ENCODE measurements at places on chromosomes 3 and 15.

DNA sequence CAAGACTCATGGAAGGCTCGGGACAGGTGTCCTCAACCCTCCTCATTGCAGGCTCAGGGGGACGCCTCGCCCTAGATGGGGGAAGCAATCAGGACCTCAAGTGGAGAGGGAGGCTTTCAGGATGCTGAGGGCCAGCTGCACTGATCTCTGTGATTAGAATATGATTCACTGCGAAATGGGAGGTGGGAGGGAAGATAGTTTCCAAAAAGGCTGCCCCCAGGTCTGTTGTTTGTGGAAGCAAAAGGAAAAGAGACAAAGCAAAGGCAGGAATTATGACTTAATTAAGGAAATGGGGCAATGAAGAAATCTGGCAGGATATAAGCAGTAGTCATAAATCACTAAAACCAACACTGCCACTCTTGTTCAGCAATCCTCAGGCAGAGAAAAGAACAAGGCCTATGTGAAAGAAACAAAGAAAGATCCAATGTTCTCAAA lies 85.6 kb upstream of the ABHD17C start:
- no peak for DNase-seq

- no peak for DNase-seq
These were observed 2.5 kb downstream of the TMEM266 start for GRCh38 chr15:76062286-76062685.

DNA sequence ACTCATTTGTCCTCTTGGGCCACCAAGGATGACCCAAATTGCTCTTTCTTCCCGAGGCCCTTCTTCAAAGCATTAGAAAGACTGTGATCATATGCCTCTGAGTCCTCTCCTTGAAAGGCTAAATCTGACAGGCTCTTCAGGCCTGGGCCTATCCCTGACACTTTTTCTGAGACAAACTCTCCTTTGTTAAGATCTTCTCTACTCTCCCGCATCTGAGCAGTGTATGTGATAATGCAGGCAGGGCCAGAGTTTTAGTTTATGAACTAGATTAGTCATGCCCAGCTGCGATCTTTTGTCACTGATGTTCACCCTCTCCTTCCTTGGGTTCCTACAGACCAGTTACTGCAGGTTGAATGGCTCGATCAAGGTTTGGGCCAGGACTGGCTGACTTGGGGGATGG lies 39.2 kb downstream of the MASP1 start:
- no peak for DNase-seq

GRCh38 chr3:130857336-130858026 lies 36.4 kb upstream of the ATP2C1 start:
- no peak for DNase-seq

- no peak for DNase-seq
These were observed 5.1 kb upstream of the BFSP2 start for GRCh38 chr3:133394561-133395311.

GRCh38 chr3:55746808-55747413 lies 259.8 kb upstream of the WNT5A start:
- DNase-seq, result no peak

- DNase-seq, result no peak
These were observed 42.8 kb upstream of the SEC22A start for GRCh38 chr3:123158899-123159390.

GRCh38 chr3:8975081-8976020 lies 12.1 kb upstream of the RAD18 start:
- DNase-seq, result no peak

- peak; percentile 27 for DNase-seq
These were observed 48.7 kb downstream of the CNOT10 start for GRCh38 chr3:32733631-32734229.

DNA sequence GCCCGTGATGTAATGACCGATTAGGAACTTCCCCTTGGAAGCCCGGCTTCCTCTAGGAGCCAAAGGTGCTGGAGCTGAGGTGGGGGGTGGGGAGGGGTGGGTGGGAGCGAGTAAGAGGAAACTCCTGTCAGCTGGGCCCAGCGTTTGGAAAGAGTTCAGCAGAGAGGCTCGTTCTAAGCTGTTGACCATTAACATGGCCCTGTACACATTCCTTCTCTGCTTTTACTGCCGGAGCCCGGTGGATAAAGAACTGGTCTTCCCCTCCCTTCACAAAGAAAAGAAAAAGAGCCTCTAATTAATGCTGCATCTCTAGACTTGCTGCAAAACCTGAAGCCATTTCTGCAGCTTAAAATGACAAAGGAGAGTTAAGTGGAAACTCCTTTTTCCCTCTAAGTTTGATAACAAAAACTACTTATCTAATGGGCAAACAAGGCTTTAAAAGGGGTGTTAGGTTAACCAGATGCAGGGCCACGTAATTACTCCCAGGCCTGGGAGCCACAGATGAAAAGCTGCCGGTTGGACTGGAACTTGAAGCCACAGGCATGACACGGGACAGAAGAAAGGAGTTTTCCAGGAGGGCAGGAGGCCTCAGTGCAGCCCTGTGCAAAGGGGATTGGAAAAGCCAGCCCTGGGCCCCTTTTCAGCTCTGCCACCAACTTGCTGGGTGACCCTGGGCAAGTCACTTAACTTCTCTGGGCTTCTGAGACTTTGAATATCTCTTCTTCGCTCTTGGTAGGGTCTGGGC lies 71.3 kb downstream of the SMAD6 start:
- no peak for DNase-seq

DNA sequence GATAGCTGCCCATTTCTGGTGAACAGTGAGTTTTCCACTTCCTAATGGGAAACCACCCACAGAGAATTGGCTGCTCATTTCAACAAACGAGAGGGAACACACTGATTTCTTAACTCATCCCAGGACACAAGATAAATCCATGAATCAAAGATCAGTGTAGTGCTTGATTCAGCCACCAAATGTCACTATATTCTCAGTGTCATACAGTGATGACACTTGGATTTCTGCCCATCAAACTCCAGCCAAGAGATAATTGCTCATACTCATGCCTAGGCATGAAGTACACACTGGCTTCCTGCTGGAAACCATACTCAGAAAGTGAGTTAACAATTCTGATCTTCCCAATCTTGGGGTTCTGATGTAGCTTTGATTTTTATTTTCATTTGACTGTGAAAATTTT lies 35.4 kb upstream of the GRM7 start:
- DNase-seq, result no peak

DNA sequence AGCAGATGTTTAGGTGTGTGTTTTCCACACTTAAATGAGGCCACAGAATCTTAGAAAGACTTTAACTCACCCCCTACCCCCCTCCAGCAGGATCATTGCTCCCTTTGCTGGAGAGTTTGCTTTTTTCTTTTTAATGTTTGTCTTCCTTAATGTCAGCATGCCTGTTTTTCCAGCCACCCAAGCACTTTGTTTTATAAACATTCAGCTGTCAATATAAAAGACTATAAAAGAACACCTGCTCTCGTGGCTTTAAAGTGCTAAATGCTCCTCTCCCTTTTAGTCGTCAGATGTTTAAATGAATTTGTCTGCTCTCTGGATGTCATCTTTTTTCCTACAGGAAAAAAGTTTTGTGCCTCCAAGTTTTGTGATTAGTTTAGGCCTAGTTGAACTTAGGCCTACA lies 61.7 kb downstream of the SIDT1 start:
- no peak for DNase-seq

DNA sequence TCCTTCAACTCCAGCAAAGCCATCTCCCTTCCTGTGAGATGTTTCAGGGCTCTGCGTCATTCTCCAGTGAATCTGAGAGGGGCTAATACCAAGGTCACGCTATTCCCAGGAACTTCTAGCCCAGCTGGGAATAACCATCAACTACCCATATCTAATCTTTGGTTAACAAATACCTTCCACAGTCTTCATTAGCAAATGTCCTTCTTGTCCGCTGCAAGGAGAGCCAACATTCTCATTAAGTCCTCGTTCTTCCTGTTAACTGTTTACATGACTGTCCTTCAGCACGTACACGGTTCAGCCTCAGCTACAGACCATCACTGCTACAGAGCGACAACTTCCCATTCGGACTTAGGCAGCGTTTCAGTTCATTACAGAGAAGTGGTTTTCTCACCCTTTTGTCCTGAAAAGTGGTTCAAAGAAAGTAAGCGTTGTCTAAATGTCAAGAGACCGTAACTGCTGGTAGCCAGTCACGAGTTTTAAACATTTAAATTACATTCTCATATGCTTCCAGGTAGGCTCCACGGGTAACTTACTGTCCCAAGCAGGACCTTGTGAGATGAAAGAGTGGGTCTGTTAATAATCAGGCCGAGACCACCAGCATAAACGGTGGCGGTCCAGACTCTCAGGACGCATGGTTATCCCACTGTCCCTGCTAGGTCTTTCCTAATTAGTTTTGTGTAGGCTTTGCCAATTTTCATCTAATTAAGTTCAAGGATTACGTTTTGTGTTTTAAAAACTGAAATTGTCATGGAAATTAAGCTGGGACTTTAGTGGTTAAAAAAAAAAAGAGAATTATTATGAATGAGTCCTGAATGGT lies 63.8 kb downstream of the CHSY1 start:
- DNase-seq, result no peak

GRCh38 chr3:135889443-135889842 lies 76.1 kb upstream of the PPP2R3A start:
- no peak for DNase-seq

- DNase-seq, result no peak
These were observed 6.5 kb downstream of the EPHB3 start for GRCh38 chr3:184567946-184568559.

DNA sequence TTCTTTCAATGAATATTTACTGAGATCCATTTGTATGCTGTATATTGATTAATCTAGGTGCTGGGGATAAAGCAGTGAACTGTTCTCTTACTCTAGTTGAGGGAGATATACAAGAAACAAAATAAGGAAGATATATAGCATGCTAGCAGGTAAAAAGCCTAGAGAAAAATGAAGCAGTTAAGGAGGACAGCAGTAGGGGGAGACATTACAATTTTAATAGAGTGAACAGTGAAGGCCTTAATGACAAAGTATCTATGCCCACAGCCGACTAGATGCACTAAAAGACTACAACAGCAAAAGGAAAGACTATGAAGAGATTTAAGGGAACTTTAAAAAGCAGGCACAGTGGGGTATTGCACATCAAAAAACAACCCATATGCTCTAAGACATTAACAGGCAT lies 81.4 kb downstream of the XRN1 start:
- peak; percentile 2 for DNase-seq

DNA sequence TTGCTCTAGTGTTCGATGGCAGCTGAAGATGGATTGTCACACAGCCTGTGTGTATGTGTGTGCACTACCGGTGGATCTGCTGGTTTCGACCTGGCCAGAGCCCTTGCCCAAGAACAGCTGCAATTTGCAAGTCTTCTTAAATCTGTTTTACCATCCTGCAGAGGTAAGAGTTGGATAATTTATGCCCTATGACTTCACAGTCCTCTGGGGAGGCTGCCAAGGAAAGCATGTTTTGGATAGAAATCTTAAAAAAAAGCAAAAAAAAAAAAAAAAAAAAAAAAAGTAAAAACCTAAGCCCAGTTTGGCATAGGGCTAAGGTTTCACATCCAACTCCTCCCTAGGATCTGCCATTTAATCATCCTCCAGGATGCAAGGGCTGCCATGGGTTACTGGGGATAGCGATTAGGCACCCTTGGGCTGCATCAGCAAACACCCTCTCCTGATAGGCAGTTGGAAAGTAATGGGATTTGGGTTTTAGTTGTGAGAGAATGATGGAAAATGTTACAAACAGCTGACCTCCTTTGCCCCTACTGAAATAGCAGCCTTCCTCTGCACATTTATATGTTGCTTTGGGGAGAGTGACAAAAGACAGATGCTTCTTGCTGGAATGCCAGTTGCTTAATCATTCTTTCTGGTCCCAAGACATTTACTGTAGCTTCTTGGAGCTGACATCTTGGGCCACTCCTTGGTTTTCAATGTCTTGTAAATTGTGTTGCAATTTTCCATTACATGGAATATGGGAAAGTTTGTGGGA lies 35.4 kb downstream of the CD200R1L start:
- no peak for DNase-seq

GRCh38 chr15:85019815-85020590 lies 38.3 kb downstream of the PDE8A start:
- DNase-seq, result no peak

DNA sequence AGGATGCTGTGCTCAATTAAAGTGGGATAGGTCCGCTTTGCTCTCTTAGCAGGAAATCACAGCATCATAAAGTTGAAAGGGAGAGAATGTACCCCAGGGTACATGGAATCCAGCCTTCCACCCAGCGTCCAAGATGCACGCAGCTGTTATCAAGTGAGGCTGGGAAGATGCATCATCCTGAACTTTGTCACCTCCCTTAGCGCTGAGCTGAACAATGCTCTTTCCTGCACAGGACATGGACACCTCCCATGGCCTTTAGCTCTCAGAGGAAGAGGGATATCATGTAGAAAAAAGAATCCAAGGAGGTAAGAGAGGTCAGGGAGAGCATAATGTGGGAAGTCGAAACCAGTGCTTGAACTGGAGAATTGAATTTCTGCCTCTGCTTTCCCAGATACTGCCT lies 192.8 kb downstream of the FEZF2 start:
- no peak for DNase-seq

DNA sequence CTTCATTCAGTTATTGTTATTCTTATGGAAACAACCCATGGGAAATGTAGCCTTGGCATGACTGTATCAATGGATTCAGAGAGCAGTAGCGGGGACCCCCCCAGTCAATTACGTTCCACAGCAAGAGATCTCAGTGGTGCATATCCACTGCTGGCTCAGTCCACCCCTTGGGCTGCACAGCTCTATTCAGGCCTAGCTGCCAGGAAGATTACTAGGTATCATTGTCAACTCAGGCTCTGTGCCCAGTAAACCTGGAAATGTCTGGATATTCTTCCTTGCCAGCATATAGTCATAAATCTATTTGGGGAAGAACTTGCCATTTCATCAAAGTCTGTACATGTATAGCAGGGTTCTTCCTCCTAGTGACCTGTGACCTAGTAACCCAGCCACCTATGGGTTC lies 128.1 kb upstream of the CCDC54 start:
- no peak for DNase-seq

- no peak for DNase-seq
These were observed 1.8 kb upstream of the SH2D7 start for GRCh38 chr15:78090422-78091063.

- DNase-seq, result no peak
These were observed 39.5 kb downstream of the ISL2 start for GRCh38 chr15:76376029-76376428.

DNA sequence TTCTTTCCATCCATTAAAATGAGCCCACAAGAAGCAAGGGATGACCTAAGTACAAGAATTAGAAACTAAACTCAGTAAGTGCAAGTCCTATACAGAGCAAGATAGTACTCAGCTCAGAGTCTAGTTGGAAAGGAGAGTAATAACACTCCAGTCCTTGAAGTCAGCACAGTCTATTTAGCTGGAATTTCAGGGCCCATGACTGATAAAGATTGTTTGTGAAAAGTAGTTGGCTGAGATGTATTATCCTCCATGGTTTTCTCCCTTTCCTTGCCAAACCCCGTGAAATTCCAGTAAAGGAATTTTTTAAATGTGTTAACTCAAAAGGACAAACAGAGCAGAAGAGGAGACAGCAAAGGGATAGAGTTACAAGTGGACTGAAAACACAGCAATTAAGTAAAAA lies 127.2 kb upstream of the STT3B start:
- DNase-seq, result no peak

Data from urothelium cell line (cell line).